T47D (cell line): ENCODE measurements at places on chromosomes 1 and 21.

DNA sequence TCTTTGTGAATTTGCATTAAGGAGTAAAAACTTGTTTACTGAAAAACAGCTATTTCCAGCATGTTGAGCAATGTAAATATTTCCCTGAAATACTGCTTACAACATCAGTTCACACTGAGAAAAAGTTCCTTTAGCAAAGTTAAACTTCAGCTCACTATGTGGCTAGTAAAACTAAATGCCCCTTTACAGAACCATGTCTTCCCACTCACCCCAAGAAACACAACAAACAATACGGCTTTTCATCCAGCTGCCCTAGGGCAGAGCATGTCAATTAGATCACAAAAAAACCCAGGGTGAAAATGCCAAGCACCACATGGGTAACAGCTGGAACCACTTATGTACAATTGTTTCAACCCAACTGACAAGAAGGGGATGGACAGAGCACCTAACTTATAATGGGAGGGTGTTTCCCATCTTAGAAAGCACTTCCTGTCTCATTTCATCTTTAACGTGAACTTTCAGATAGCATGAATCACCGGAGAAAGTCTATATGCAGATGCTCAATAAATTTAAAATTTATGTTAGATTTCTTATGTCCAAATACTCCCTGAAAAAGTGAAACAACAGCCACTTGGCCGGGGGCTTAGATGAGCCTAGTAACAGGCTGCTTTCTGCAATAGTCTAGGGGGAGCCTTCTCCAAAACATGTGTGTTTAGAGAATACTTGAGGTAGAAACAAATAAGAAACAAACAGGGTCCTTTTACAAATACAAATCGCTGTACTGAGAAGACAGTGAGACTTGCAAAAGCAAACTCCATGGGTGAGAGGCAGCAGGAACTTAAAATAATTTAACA is 6.6 kb downstream of the NID1 start:
- no peak for DNase-seq

DNA sequence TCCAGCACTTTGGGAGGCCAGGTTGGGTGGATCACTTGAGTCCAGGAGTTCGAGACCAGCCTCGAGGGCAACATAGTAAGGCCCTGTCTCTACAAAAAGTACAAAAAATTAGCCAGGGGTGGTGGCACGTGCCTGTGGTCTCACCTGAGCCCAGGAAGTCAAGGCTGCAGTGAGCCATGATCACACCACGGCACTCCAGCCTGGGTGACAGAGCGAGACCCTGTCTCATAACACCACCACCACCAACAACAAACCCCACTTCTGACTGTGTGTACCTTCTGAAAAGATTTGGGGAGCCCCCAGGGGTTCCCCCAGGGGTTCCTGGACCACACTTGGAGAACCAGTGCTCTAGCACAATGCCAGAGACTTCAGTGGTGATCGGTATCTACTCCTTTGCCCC is 29.9 kb downstream of the NUAK2 start:
- no peak for DNase-seq

DNA sequence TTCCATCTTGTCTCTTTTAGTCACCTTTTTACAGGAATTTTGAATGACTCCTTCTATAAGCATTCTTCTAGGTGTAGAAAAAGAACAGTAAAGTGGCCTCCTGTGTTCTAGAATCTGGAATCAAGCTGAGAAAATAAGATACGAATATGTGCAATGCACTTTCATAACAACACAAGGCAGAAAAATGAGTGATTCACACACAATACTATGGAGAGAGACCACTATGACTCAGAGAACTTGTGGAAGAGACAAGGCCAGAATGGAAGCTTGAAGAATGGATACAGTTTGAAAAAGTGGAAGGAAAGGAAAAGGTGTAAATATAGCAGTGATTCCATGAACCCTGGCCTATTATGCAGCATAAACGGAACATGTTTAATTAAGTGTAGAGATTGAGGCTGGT is 57.1 kb upstream of the SAMSN1 start:
- no peak for DNase-seq

GRCh38 chr1:176206006-176206960 is 803 bp downstream of the COP1 start:
- peak; percentile 47 for DNase-seq

DNA sequence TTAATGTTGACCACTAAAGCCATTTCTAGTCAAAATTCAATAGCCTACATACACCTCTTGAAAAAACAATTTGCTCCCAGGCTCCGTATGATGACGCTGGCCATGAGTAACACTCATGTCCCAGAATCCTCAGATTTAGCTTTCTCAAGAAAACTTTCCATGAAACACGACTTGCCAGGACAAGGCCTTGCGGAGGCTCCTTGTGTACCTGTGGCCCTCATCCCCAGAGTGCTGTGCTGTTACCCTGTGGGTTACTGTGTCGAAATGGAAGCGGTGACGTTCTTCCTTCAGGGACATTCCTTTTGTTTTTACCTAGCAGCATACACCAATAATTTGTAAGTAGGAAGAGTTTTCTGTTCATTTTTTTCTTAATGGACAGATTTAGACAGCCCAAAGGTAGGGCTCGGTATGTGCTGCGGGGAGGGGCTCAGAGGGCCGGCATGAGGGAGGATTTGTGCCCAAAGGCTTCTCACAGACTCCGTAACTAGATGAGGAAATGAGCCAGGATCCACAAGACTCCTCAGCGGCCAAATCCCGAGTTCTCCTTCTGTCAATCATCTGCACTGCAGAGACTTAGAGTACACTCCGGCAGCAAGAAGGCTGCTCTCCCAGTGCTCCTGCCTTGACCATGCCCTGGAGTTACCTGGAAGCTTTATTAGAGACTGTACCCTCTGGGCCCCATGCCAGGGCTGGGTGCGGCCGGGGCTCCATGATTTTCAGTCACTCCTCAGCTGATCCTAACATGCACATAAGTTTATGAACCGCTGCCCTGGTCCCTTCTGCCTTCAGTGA is 17.8 kb downstream of the GNG12 start:
- no peak for DNase-seq

DNA sequence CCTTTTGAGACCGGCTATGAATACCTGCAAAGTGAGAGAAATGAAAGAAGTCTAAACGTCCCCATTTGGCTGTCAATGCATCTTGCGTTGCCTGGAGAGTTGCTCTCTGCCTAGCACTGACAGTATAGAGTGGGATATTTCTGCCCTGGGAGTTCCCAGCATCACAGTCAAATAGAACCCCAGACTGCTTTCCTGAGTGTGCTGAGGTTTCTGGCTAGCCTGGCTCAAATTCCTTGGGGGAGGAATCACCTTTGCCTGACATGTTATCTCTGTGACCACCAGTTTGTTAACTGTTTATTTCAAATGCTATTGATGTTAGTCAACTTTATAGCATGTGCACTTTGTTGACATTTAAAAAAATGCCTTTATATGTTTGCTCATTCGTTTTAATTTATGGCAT is 212.0 kb upstream of the FAM78B start:
- no peak for DNase-seq

GRCh38 chr1:185215911-185216310 is 58.9 kb downstream of the SWT1 start:
- DNase-seq = no peak

DNA sequence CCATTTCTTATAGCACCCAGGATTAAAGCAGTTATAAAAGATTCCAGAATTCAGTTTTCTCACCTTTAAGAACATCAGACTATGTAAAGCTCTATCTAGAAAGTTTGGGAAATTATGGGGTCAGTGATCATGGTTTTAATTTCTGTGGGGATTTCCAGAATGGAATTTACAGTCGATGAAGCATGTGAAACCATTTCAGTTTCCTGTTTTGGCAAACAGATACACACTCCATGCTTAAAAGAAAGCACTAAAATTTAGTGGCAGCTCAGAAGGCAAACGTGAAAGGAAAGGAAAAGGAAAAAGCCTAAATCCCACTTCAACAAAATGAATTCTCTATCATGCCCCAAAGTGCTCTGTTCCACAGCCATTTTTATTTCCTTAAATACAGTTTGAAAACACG is 60.4 kb downstream of the FYB2 start:
- no peak for DNase-seq

- no peak for DNase-seq
These were observed 44.0 kb downstream of the JAK1 start for GRCh38 chr1:64922336-64922735.

- no peak for DNase-seq
These were observed 47.2 kb downstream of the RCAN1 start for GRCh38 chr21:34567604-34568155.

DNA sequence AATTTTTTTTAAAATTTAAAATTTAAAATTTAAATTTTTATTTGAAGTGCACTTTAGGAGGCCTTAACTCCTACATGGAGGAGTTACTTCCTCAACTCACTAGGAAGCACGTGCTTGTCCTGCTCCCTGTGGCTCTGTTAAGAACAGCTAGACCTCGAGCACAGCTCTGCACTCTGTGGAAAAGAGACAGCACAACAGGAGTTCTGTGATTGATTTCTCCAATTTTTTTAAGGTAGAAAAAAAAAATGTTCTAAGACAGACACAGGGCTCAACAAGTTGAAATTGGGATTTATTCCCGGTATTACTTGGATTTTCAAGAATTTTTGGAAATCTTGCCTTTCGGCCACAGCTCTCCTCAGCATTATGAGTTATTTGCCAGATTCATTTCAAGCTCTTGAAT is 356.6 kb upstream of the LYPLAL1 start:
- DNase-seq = no peak

DNA sequence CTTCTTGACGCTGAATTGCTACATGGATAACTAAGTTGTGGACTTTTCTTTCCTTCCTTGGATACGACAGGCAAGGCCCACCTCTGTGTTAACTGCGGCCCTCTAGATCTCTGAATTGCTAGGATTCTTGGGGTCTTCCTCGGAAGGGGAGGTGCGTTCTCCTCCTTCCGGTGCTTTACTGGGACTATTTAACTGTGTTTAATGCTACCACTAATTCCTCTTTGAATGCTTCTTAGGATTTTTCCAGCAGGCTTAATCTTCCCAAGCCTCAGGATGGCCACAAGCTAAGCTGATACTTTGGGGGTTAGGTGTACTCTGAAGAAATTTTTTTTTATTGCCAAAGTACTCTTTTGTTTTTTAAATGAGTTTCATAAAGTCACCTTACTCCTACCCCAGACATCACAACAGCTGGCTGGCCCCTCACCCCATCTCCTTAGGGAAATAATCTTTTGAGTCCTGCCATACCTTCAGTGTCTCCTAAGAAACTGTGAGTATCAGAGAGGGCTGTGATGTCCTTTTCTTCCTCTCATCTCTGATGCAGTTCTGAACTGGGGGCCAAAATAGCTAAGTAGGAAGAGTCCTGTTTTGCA is 21.4 kb downstream of the KIRREL1 start:
- no peak for DNase-seq

DNA sequence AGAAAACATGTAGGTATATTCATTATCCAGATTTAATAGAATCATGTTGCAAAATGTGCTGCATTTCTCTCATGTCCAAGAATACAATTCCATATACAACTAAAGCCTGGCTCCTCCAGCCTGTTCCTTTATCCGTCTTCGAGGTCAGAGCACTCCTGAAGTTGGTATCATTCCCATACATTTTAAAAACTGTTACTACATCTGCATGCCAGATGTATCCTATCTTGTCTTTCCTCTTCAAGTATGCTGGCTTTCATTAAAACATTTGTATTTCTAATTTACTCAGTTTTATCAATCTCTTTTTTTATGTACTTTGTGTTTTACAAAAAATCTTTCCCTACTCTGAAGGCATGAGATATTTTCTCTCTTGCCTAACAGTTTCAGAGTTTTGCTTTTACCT is 536.6 kb upstream of the USP24 start:
- no peak for DNase-seq

GRCh38 chr1:221884821-221885220 is 142.9 kb upstream of the DUSP10 start:
- DNase-seq = no peak

GRCh38 chr21:39385299-39386145 is 36.6 kb upstream of the HMGN1 start:
- DNase-seq = no peak

DNA sequence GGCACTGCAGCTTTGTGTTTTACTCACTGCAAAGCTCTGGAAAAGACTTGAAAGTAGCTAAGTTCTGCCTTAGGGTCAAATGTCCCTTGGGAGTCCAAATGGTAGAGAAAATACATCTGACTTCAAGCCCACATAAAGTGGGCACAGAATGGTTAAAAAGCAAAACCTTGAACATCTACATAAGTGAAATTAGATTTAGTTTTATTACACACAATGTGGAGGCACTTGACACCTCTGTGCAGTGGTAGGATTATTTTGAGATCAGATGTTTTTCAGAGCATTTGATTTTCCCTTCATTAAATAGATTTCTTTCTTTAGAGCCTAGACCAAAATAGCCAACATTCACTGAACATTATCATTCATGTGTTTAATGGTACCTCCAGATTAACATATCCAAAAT is 11.2 kb upstream of the FCRL3 start:
- DNase-seq = no peak

DNA sequence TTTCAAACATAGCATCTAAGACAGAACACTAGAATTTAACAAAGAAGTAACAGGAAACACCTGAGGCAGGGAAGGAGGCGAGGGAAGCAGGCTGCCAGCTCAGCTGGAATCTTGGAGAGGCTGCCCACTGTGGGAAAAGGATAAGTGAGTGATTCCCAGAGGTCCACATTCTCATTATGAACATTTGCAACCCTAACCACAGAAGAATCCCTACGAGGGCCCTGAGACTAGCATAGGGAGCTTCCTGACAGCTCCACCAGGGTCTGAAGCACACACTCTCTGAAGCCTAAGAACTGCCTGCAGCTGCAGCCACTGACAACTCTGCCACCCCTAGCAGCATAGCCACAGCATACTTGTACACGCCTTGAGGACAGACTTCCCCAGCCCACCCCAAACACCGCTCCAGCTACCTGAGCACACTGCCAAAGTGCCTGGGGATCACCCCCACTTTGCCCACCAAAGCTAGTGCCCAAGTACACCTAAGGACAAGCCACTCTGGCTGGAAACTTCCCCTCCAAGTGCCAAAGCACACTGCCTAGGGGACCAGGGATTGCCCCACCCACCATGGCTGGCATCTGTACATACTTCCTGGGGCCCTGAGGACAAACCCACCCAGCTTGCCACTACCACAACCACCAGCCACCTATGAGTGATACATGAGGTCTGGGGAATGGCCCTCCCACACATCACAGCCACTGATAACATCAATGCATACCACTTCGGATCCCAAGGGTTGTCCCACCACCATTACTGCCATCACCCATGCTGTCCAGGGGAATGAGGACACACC is 76.6 kb upstream of the GUCA2A start:
- DNase-seq = no peak
